Stimulated activated CD8-positive, alpha-beta memory T cell treated with anti-CD3 and anti-CD28 coated beads, Interleukin-7, amount 100 ng/mL, for 24 hours (primary cell): ENCODE measurements at places on chromosomes 16 and 17.
A peak's percentile ranks its signal among the peaks of the same experiment; 100 is the strongest.

- DNase-seq, result no peak
Observed at GRCh38 chr16:239948-240277, 5.3 kb downstream of the FAM234A start.

- no peak for DNase-seq
Observed at GRCh38 chr16:48047720-48048119, 108.1 kb downstream of the ABCC12 start.

- DNase-seq, result no peak
Observed at GRCh38 chr16:56672761-56673536, 3.3 kb downstream of the MT1H start.

DNA sequence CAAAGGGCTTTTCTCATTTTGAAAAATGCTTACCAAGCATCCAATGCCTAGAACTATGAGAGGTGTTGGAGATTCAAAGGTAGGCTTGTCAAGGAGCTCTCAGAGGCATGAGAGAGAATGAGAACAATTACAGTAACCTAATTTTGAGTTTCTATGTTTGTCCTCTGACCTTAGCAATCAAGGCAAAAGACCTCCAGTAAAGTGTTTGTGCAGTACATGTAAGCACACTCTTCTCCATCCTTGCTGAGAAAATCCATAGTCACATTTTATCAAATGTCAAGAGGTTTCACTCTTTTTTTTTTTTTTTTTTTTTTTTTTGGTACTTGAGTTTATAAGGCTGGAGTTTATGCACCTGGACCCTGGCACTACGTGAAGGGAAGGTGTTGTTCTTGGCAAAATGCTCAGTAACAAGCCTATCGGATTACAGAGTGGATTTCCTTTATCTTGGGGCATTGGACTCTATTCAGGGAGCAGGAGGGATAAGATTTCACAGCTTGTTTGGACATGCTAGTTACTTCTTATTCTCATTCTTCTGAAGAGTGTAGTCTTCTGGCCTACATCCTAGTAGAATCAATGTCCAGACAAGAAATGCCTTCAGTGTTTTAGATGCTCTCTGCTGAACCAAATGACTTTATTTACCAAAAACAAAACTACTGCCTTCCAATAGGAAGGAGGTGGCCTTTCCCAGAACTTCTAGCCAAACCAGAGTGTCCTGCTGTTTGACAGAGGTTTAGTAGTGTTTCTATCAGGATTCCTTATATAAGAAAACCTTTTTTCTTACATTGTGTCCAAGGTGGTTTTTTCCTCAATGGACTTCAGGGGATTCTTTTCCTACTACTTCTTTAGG, 21.9 kb downstream of the KCNJ2 start:
- DNase-seq, result no peak

- no peak for DNase-seq
Observed at GRCh38 chr17:67322042-67322787, 44.2 kb downstream of the PSMD12 start.

- DNase-seq, result peak; percentile 9
Observed at GRCh38 chr16:1645914-1646525, 32.1 kb upstream of the JPT2 start.

DNA sequence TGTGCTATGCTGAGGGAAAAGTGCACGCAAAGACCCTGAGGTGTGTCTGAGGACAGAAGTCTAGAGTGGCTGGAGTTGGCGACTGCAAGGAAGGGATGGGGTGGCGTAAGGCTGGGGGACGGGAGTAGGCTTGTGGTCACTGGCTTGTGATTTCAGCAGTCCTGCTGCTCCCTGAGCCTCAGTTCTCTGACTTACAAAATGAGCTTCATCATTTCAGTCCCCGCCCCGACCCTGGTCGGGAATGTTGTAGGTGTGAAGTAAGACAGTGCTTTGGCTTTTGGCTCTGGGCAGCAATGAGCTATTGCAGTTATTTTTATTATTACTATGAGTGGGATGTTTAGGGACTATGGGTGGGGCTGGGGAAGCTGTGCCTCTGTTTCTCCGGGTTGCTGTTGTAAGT, 8.6 kb downstream of the ADGRG1 start:
- DNase-seq, result no peak

DNA sequence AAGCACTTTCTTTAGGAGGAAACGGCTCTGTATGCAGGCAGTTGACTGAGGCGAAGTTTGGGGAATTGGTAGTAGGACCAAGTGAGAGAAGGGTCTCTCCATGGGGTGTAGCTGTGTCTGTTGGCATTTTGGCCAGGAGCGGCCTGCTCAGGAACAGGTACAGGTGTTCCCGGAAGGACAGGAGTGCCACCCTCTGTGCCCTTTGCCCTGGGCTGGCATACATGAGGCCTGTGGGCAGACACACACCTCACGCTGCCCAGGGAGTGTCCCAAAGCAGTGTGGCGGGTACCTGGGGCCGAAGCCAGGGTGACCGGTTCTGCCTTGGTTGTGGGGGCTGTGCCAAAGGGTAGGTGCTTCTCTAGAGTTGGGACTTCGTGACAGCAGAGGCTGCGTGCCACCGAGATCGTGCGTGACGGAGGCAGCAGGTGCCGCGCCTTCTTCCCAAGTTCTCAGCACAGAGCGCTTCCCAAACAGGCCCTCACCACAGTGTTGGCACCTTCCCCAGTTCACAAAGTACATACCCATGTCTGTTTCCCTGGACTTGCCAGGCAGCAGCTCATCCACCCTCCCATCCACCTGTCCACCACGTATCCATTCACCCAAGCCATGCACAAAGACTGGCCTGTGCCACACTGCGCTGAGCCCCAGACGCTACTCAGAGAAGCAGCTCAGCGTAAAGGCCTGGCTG, 19.9 kb upstream of the TCF25 start:
- DNase-seq, result no peak

GRCh38 chr16:4886151-4886550, 38.9 kb downstream of the UBN1 start:
- DNase-seq, result no peak

DNA sequence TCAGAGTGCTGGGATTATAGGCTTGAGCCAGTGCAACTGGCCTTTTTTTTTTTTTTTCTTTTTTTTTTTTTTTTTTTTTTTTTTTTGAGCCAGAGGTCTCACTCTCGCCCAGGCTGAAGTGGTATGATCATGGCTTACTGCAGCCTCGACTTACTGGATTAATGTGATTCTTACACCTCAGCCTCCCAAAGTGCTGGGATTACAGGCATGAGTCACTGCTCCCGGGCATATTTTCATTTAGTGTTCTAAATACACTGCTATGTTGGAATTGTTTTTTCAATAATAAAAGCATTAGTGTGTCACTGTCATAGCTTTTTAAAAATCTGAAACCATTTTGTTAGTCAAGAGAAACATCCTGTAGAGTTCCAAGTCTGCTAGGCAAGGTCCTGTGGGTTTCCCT, 40.3 kb downstream of the NDE1 start:
- no peak for DNase-seq

DNA sequence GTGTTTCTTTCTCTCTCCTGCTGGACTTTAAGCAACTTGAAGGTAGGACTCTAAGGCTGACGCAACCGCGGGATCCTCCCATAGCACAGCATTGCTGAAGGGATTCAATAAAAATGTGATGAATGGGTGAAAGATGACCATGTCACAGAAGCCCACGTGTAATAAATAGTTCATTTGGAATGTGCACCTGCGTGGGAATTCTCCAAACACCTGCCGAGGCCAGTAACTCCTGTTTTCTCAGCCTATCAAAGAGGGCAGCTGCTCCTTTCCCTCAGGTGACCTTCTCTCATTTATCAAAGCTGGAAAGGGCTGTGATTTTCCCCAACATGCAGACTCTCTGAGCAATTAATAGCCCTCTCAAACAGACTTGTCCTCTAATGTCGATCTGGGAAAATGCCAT, 235.7 kb downstream of the STX8 start:
- DNase-seq, result no peak

DNA sequence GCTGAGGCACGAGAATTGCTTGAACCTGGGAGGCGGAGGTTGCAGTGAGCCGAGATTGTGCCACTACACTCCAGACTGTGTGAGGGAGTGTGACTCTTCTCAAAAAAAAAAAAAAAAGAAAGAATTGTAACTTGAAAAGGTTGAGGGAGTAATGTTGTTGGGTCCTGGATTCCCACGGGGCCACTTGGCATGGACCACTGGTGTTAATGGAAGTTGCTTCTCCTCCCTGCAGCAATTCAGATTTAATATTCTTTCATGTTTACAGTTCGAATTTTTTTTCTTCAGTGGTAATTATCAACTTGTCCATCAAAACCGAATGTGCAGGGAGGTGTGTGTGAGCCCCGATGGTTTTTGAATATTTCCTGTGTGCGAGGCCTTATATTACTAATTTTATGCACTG, 7.2 kb downstream of the EPN2 start:
- no peak for DNase-seq

- DNase-seq, result no peak
Observed at GRCh38 chr16:9489835-9490467, 398.5 kb downstream of the HAPSTR1 start.

DNA sequence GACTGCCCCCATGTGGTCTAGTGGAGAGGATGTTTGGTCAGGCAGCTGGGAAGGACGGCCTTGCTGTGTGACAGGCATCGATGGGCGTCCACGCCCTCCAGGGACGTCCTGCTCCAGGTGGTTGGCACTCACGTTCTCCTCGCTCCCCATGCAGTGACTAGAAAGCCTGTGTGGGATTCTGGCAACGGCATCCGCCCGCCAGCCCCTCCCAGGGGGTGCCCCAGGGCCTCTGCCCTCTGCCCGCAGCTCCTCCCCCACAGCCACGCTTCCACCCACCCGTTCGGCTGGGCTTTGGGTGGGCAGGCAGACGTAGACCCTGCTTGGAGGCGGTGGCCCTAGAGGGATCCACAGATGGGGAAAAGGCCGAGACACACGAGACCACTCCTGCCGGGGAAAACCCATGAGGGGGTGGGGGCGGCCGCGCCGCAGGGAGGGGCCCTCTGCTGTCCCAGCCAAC, 4.7 kb upstream of the IL17C start:
- DNase-seq, result no peak

- no peak for DNase-seq
Observed at GRCh38 chr16:30761427-30761927, 385 bp downstream of the CFAP119 start.

DNA sequence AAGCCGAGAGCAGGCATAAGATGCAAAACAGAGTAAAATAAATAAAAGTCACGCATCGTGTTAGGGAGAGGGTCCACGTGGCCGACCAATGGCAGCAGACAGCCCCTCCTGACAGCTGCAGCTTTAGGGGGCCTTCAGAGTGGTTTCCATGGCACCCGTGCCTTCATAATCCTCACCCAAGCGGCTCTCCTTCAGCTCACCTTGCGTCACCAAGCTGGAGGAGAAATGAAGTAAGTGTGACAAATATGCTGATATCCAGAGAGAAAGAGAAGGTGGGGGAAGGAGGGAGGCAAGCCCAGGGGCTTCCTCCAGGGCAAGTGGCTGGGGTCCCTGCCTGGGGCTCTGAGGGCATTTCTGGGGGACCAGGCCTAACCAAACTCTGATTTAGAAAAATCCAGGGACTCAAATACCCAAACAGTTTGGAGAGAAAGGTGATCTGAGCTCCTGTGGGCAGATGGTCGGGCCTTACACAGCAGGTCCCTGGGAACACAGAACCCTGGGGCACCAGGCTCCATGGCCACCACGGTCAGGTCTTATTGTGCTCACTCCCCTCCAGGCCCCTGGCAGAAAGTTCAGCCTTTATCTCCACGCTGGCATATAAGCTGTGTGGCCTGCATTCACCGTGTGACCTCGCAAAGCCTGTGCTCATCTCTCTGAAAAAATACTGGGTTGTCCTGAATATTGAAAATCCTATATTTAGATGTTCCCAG, 80.7 kb upstream of the TNRC6C start:
- DNase-seq, result no peak

DNA sequence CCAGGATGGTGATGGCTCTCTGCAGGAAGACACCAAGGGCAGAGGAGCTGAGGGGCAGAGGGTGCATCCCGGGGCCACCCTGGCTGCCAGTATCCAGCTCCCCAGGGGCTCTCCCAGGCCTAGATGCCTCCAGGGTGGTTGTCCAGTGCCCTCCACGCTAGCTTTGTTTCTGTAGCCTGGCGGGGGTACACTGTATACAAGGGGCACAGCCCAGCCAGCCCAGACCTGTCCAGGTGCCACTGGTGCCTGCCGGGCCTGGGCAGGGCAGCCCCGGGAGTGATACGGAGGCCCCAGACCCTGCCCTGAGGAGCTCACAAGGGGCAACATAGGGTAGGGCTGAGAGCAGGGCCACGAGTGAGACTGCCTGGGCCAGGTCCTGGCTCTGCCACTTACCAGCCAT, 14.6 kb upstream of the TRPV3 start:
- no peak for DNase-seq

- no peak for DNase-seq
Observed at GRCh38 chr17:50482110-50482509, 3.5 kb downstream of the RSAD1 start.

- no peak for DNase-seq
Observed at GRCh38 chr17:393806-394717, 41.5 kb upstream of the RPH3AL start.

GRCh38 chr17:67606896-67607604, 110.7 kb upstream of the NOL11 start:
- DNase-seq, result no peak

DNA sequence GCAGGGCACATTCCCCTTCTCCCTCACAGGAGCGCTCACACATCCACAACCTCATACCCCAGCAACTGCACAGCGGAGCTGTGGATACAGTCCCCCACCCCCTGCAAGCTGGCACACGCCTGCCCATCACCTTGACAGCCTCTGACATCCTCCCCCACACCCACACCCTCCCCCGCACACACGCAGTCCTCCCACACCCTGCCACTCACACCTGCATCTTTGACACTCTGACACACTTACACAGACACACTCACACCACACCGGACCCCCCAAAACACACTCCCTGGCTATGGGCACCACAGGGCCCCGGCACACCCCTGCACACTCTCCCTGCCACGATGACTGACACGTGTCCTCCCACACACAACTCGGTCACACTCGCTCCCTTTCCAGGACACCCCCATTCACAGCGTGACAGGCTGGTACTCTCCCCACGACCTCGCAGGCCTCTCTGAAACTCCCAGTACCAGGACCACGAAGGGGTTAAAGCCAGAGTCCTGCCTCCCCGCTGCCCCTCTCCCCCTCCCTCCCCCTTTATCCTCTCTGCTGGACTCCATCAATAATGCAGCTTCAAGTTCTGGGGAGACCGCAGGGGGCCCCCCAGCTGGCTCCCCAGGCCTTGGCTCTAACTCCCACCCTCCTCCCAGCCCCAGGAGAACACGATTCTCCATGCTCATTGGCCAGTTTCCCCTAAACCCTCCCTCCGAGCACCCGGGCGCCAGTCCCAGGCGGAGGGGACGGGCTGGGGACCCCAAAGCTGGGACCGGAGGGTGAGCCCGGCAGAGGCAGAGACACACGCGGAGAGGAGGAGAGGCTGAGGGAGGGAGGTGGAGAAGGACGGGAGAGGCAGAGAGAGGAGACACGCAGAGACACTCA, at the start of gene PPP1R1B:
Gene PPP1R1B (plus strand): TSS at position 782 of the 876 bp plus-strand sequence. CDS start 441 bp downstream, outside the sequence.
- DNase-seq, result no peak

- DNase-seq, result no peak
Observed at GRCh38 chr16:78705694-78706093, 606.2 kb downstream of the WWOX start.
